CD4-positive, alpha-beta T cell treated with Interleukin-15 for 1 hour (primary cell): ENCODE measurements at places on chromosomes 4 and X.
A peak's percentile ranks its signal among the peaks of the same experiment; 100 is the strongest.

GRCh38 chr4:75844151-75844662 is 58.0 kb downstream of the PPEF2 start:
- DNase-seq = no peak

- DNase-seq = no peak
Observed at GRCh38 chr4:139782926-139783522, 117.4 kb downstream of the MGST2 start.

GRCh38 chrX:23907111-23907497 is 634 bp downstream of the APOO start:
- DNase-seq = no peak

GRCh38 chrX:106247162-106247561 is 79.1 kb downstream of the PWWP3B start:
- DNase-seq = no peak

GRCh38 chrX:132207996-132208395 is 11.3 kb downstream of the RAP2C start:
- DNase-seq = no peak

DNA sequence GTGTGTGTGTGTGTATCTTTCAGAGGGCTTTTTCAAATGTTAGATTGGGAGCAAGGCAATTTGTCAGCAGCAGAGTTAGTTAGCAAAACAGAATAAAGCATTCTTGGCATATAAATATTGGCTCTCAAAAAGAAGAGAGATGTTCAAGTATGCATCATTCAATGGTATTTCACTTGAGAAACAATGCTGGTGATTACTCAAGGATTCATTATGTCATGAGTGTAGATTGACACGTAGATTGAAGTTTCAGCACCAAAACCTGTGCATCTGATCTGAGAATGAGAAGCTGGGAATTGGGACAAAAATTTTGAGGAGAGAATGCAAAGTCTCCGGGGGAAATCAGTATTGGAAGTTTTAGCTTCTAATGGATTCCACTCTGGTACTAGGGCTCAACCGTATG is 241.4 kb downstream of the FRMPD4 start:
- DNase-seq = no peak

DNA sequence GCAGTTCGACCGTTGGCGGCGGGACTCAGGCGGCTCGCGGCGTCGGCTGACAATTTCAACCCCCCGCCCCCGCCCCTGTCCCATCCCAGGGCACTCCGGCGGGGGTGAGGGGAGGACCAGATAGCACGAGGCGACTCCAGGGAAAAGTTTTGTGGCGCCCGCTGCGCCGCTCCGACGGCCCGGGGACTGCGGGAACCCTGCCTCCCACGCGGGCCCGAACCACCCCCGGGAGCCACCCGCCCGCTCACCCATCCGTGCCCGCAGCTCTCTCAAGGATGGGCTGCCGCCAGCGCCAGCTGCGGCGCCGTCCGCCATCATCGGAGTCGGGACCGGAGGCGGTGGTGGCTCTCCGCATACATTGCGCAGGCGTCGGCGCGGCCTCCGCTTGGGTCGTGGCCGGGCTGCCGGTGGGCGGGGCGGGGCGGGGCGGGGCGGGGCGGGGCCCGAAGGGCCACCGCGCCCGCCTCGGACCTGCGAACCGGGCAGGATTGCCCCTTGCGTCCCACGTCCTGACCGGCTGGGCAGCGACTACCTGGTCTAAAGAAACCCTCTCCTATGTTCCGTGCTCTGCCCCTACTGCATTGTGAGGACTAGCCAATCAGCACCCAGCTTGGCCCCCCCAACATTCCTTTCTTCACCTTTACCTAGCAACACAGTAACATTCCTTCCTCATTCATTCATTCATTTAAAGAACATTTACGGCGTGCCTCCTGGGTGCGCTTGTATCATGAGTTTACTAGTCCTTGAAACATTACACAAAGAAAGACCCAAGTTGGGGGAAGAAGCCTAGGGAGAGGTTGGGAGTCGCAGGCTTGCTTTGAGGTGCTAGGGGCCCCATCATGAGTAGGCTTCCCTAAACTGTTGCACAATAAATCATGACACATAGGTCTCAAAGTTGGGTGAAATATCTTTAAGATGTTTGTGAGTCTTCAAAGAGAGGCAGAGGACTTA is at the start of gene MAP7D3:
TSS of gene MAP7D3 (minus strand) at position 360 of the 951 bp plus-strand sequence. CDS start at position 318, 42 bp downstream.
- peak; percentile 77 for DNase-seq

- DNase-seq = no peak
Observed at GRCh38 chr4:144589512-144589911, 56.4 kb upstream of the HHIP start.

DNA sequence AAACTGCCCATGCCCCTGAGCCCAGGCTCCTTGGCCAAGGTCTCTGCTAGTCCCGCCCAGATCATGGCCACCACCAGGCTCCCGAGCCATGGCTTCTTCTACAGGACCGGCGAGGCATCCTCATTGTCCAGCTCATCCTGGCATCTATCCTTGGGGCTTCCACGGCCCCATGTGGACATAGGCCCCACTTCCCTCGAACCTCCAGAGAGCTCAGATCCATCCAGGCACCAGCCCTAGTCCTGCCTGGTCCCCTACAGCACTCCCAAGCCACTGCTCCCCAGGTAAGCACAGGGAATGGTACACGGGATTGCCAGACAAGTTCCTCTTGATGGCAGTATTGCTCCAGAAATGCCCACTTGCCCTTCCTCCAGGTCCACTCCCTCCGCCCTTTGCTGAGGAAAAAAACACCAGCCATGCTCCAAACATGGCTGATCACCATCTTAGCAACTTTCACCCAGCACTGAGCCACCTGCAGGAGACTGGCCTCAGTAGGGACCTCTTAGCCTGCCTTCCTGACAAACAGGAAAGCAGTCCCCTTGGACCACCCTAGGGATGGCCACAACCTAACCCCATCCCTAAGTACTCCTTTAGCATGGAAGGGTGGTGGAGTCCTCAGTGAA is 272.1 kb upstream of the AGTR2 start:
- DNase-seq = peak; percentile 76

DNA sequence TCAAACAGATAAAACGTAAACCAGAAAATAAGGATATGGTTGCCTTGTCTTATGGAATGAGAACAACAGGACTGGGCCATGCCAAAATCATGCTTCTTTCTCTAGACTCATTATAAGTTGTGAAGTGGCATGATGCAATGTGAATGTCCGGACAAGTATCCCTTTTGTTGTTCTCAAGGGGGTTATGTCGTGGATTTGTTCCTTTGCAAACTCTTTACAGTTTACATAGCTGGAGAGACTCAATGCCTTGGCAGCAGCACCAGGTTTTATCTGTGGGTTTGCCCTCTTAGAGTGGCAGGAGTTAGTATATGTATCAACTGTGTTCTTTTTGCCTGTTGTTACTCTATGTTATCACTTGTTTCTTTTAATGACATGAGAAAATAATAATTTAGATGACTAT is 41.4 kb downstream of the SPRY1 start:
- DNase-seq = no peak

- no peak for DNase-seq
Observed at GRCh38 chr4:182449186-182449929, 206.2 kb downstream of the TENM3 start.

GRCh38 chrX:147962476-147962875 is 18.7 kb upstream of the FMR1NB start:
- no peak for DNase-seq

GRCh38 chr4:82403725-82404124 is 26.5 kb downstream of the HNRNPDL start:
- no peak for DNase-seq

DNA sequence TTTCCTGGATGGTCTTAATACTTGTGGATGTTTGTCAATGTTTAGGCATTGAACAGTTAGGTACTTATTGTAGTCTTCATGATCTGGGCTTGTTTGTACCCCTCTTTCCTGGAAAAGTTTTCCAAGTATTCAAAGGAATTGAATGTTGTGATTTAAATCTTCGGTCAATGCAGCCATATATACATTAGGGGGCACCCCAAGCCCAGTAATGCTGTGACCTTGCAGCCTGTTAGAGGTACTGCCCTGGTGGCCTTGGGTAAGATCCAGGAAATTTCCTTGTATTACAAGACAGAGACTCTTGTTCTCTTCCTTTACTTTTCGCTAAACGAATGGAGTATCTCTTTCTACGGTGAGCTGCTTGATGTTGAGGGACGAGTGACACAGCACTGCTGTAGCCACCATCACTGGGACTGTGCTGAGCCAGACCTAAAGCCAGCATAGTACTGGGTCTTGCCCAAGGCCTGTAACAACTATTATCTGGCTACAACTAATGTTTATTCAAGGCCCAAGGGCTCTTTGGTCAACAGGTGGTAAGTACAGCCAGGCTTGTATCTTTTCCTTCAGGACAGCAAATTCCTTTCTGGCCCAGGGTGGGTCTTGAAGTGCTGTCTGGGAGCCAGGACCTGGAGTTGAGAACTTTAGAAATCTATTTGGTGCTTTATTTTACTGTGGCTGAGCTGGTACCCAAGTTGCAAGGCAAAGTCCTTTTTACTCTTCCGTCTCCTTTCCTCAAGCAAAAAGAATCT is 118.3 kb upstream of the ATOH1 start:
- DNase-seq = no peak

DNA sequence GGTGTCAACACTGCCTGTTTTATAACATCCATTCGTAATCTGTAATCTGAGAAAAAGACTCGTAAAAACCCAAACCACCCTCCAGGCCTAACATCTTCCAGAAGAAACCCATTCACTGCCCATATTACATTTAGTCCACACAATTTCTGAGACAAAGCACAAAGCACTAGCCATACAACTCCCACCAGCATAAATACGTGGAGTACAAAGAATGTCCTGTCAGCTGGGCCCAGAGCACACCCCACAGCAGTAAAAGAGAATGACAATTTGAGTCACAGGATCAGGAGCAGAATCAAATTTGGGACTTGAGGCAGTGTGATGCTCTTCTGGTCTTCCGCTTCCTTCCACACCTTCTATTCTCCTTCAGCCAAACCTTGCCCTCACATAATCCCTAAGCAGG is 6.8 kb downstream of the MECP2 start:
- DNase-seq = no peak

DNA sequence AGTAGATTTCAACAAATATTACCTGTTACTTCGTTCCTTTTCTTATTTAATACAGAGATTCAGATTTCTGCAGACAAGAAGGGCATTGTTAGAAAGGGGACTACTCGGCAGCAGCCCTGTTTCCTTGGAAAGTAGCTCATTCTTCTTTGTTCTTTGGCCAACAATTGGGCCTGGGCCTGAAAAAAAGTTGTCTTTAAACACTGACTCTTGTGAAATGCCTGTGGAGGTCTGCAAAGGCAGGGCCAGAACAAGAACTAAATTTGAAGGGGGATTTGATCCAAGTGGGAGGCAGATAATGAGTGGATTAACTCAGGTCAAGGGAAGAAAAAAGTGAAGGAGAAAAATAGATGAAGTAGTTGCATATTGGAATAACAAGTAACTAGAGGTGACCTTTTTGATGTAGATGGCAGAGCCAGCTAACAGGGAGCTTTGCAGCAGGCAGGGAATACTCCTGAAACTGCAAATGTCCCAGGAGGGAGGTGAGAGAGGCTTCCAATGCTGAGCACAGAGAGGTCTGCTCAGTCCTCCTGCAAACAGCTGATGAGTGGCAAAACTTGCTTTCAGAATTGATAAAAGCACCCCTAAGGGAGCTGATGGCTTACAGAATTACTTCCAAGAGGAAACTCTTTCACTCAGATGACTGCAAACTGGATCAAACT is 393.2 kb upstream of the HS3ST1 start:
- no peak for DNase-seq

DNA sequence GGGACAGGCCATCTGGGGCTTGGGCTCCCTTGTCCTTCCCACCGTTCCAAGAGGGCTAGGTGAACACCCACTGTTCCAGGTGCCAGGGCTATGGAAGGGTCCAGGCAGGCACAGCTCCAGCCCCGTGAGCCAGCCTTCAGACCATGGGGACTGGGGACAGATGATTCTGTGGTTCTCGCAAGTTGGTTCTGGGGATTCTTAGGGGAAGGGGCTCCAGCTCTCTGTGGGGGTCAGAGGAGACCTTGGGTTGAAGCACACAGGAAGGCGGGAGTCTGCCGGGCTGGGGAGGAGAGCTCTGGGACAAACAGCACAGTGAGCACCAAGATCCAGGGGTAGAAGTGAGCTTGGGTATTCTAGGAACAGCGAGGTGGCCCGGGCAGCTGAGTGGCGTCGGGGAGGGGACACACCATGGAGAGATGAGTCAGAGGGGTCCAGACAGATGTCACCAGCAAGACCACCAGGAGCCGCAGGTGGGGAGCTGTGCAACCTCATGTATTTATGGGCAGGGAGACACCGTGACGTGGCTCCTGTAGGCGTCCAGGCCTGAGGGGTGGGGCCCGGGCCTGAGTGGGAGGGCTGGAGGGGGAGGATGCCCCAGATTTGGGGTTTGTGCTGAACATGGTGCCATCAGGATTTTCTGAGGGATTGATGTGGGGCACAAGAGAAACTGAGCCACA is 48.8 kb upstream of the HMX1 start:
- DNase-seq = peak; percentile 10

DNA sequence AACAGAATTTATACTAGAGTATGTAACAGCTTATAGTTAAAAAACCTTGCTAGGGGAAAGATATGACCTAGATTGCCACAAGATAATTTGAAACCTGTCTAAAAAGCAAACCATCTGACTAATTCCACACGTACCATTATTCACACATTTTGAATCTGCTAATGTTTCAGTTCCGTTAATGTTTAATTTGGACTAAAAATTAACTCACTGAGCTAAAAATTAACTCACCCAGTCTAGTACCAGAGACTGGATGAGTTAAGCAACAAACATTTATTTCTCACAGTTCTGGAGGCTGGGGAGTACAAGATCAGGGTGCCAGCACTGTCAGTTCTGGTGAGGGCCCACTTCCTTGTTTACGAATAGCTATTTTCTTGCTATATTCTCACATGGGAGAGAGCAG is 231.5 kb upstream of the DIAPH2 start:
- no peak for DNase-seq

DNA sequence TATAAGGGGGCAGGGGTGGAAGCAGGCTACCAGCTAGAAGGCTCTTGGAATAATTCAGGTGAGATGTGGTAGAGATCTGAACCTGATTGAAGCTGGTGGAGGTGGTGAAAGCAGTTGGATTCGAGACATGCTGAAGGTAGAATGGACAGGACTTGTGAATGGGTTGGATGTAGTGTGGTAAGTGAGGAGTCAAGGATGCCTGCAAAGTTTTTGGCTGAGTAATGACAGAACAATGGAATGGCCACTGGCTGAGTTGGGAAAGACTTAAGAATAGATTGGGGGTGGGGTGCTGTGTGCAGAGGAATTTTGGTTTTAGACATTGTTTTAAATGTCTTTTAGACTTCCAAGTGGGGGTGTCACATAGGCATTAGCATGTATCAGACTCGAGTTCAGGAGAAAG is 33.5 kb downstream of the HPF1 start:
- DNase-seq = no peak

- no peak for DNase-seq
Observed at GRCh38 chrX:132795181-132795580, 163.2 kb downstream of the HS6ST2 start.

GRCh38 chrX:22987452-22987851 is 12.3 kb upstream of the DDX53 start:
- no peak for DNase-seq

DNA sequence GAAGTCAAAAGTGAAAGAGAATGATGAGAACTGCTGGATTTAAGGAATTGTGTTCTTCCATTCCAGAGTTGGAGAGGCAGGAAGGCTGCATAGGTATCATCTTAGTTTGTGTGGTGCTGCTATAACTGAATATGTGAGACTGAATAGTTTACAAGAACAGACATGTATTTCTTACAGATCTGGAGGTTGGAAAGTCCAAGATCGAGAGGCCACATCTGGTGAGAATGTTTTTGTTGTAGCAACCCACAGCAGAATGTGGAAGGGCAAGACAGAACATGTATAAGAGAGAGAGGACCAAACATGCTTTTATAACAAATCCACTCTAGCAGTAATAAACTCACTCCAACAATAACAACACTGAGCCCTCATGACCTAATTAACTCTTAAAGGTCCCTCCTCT is 408.6 kb downstream of the FAM47B start:
- DNase-seq = no peak
